ENCODE measurements at places on chromosomes 3 and 15.
A peak's percentile ranks its signal among the peaks of the same experiment; 100 is the strongest.

DNA sequence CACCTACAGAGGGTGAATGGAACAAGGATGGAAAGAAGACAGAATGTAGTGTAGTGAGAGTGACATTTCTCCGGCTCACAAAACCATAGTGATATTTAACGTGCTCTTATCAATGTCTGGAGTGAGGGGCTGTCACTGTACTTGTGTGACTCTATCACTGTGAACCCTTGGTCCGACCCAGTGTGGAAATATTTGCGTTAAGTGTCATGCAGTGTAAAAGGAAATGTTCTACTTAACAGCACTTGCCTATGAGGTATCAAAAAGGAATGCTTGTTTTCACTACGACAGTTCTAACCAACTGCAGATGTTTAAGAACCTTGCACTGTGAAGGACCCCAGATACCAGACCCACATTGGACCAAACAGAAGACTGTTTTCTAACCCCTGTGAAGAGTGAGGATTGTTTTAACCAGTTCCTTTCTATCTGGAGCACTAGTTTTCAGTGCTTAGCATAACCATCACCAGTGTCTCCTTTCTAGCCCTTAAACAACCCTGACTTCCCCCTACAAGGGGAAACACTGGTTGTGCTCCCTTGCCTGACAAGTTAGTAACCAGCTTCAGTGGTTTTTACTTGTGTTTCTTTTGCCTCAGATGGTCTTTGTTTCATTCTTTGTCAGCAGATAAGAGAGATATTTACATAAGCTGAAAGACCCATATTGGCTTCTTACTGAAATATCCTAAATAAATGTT, 144.7 kb upstream of the ABHD17C start:
- no peak for DNase-seq

DNA sequence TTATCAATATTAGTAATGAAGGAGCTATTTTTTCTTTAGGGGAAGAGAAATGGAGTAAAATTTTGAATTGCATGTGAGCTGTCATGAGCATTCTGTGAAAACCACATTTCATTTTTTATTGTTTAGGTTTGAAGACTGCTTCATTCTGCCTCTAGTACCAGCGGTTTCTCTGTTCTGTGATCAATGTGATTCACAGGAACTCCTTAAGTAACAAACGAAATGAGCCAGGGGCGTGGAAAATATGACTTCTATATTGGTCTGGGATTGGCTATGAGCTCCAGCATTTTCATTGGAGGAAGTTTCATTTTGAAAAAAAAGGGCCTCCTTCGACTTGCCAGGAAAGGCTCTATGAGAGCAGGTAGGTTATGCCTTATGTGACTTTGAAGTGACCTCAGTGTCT, 13.0 kb downstream of the NIPA2 start:
- no peak for DNase-seq

DNA sequence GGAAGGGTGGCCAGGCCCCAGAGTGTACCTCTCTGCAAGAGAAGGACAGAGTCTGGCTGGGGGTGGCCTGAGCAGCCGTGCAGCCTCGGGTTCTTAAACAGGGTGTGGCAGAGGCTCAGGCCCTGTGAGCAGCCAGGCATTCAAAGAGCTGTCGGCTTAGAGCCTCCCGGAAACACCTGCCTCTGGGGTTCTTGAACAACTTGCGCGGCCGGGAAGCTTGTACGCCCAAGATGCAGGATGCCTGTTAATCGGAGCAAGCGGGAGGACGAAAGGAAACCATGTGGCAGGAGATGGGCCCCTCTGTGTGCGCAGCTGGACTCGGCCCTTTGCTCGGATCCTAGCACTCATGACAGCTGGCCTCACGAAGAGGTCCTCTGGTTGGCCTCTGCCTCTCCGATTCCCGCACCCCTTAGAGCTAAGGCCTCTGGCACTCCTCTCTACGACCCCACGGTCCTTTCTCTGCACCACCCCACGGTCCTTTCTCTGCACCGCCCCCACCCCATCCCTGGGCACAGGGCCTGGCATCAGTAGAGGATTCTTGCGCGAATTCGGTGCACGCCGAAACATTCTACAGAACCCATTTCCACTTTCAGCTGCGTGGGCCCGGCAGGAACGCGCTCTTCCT, 23.9 kb upstream of the TXNRD3 start:
- no peak for DNase-seq

- no peak for DNase-seq
Observed at GRCh38 chr3:170563712-170564423, 22.0 kb downstream of the SLC7A14 start.

GRCh38 chr3:187951452-187952190, 202.3 kb upstream of the LPP start:
- DNase-seq, result peak; percentile 43

GRCh38 chr3:100076731-100077529, 37.4 kb downstream of the FILIP1L start:
- no peak for DNase-seq

- no peak for DNase-seq
Observed at GRCh38 chr3:113272385-113272779, 61.0 kb downstream of the BOC start.

GRCh38 chr3:71102111-71102983, 481.2 kb downstream of the FOXP1 start:
- no peak for DNase-seq

GRCh38 chr3:97662762-97663161, 101.8 kb upstream of the ARL6 start:
- DNase-seq, result no peak

DNA sequence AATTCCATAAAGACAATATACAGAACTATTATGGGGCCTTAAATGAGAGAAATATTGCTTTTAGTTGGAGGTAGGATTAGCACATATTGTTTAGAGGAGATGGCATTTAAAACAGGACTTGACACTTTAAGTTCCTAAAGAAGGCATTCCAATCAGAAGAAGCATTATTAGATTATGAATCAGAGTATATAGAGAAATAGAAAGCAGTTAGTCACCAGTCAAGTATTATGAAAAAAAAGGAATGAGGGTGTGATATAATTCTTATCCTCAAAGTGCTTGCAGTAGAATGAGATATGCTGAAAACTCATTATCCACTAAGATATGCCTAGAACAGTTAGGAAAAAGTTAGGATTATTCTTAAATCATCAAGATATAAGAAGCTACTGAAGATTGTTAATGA, 456.2 kb downstream of the ZNF385D start:
- no peak for DNase-seq

Measured in CD8-positive, alpha-beta T cell (primary cell).